Activated CD4-positive, alpha-beta T cell treated with anti-CD3 and anti-CD28 coated beads, Interleukin-2, amount 50 U/mL, for 16 hours (primary cell): ENCODE measurements at places on chromosomes 13 and 19.

DNA sequence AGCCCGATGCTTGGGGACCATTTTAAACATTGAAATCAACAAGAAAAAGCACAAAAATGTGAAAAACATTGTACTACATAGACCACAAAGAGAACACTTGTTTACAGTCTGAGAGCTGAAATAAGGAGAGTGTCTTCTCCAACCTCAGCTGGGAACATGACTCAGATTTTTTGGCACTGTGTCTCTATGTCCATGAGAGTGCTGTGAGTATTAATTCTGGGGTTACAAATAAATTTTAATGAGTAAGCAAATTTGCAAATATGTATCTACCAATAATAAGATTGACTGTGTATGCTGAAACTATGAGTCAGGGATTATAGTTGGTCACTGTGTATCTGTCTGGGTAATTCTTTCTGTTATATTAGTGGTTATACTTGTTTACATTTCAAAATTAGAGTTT is 174.0 kb downstream of the DCT start:
- no peak for DNase-seq

- DNase-seq, result no peak
Observed at GRCh38 chr19:42989851-42990250, 36.4 kb downstream of the PSG11 start.

- DNase-seq, result no peak
Observed at GRCh38 chr13:67643516-67644055, 413.4 kb upstream of the PCDH9 start.

GRCh38 chr13:22017226-22017625 is 346.4 kb downstream of the FGF9 start:
- DNase-seq, result peak; percentile 20

DNA sequence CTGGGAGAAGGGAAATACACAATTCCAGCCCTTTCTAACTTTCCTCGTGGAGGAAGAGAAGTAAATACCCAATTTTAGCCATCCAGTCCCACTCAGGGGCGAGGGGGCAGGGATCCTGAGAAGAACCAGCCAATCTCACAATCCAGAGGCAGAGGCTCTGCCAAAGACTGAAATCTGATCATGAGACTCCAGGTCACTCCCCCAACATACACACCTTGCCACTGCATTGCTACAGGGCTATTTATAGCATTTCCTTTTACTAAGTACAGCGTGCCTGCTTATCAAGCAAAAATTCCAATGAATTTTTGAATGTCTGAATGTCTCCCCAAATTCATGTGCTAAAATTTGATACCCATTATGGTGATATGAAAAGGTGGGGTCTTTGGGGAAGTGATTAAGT is 1687.5 kb downstream of the EFNB2 start:
- DNase-seq, result no peak

- DNase-seq, result no peak
Observed at GRCh38 chr13:36026531-36026930, 104.7 kb downstream of the DCLK1 start.

- no peak for DNase-seq
Observed at GRCh38 chr13:111470933-111471332, 150.5 kb downstream of the TEX29 start.

DNA sequence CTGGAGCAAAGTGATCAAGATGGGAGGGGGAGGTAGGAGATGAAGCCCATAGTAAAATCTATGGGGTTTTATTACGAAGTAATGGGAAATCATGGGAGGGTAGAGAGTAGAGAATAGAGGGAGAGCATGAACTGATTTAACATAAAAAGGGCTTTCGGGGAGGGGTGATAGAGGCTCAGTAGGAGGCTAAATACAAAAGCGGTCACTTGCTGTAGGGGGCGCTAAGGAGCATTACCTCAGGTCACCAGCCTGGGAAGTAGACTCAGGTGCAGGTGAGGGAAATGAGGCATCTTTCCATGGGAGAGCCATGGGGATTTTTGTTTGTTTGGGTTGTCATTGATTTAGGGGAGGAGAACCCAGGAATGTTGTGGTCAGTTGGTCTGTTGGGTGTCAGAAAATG is 14.1 kb downstream of the KRTDAP start:
- DNase-seq, result no peak

GRCh38 chr19:40672038-40672437 is 18.4 kb downstream of the NUMBL start:
- DNase-seq, result no peak

DNA sequence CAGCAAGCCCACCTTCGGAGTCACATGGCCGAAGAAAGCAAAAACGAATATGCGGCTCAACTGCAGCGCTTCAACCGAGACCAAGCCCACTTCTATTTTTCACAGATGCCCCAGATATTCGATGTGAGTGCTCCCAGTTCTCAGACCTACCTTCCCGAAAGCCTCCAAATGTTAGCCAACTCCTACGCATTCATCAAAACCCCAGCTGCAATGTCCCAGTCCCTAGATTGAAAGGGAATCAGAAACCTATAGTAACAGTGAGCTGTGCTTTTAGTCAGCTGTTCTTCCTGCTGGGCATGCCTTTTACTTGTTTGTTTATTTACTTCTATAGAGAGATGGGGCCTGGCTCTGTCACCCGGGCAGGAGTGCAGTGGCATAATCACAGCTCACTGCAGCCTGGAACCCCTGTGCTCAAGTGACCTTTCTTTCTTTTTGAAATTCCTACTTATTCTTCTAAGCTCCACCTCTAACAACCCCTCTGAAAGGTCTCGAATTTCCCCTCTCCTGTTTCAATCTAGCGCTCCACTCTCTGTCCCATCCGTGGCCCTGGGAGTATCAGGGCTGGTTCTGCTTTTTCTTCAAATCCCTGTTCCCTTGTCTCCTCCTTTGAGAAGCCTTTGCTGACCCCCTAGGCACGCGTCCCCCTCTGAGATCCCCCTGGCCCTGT is 4.4 kb downstream of the TRIP10 start:
- DNase-seq, result no peak

DNA sequence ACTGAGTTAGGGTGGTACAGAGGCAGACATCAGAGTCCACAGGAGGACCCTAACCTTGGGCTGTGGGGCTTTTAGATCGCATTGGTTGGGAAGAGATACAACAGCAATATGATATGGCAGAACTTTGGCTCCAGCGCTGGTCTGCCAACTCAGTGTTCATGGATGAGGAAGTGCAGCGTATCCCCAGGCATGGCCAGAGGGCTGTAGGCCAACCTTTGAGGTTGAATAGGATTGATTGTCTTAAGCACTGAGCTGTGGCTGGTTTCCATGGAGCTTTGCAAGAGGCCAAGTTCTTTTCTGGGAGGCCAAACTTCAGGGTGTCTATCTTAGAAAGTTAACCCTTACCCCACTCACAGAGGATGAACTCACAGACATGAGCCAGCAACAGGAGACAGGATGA is 144.1 kb upstream of the TMTC4 start:
- DNase-seq, result no peak

DNA sequence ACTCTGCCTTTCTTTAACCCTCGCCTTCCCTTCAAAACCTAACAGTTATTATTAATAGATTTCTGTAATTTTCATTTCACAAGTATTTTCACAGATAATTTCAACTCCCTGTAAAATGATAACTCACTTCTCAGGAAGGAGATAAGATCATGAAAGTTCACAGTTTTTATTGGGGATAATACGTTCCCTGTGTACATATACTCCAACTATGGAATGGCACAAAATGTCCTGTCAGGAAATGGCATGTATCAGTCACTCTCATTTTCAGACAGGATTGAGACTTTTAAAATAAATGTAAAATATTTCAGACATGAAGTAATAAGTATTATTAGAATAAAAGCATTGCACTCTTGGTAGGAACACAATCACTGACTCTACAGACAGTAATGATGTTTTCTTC is 932 bp upstream of the TRAPPC2B start:
- DNase-seq, result no peak

DNA sequence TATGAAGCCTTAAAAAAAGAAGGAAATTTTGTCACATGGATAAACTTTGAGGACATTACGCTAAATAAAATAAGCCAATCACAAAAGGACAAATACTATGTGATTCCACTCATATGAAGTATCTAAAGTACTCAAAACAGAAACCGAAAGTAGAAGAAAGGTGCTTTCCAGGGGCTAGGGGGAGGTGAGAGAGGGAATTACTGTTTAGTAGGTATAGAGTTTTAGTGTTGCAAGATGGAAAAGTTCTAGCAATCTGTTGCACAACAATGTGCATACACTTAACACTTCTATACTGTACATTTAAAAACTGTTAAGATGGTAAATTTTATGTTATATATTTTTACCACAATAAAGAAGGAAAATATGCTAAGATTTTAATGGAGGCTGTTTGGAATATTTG is 83.0 kb downstream of the POLR1D start:
- peak; percentile 39 for DNase-seq

GRCh38 chr19:43306097-43306496 is 36.8 kb upstream of the PSG9 start:
- no peak for DNase-seq

- DNase-seq, result no peak
Observed at GRCh38 chr19:14414926-14415690, 4.0 kb downstream of the DDX39A start.

DNA sequence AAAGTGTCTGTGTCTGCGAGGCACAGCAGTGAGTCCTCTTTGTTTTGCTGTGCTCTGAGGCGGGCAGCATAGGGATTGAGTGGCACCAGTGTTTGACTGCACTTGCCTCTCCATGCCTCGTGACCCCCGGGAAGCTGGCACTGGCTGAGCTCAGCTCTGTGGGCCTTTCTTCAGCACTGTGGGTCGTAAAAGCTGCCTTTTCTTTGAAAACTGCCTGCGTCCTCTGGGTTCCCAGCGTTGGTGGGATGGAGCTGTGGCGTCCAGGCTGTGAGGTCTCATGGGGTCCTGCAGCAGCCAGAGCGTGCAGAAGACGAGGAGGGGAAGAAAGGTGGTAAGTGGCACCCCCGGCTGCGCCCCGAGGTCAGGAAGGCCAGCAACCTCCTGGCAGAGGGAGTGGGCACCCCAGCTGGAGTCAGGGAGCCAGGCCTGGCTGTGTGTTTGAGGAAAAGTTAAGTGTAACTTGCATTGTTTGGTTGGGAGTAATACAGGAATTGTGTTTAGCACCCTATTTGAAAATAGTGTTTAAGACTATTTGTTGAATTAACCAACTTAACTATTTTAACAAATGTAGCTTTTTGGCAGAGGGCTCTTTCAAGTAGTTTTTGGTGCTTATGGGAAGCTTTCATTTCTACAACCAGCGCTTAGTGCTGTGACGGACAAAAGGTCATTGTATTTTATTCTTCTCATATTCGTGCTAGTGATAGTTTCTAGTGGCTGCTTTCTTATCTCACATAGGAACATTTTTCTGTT is 79.3 kb upstream of the TEX29 start:
- no peak for DNase-seq

DNA sequence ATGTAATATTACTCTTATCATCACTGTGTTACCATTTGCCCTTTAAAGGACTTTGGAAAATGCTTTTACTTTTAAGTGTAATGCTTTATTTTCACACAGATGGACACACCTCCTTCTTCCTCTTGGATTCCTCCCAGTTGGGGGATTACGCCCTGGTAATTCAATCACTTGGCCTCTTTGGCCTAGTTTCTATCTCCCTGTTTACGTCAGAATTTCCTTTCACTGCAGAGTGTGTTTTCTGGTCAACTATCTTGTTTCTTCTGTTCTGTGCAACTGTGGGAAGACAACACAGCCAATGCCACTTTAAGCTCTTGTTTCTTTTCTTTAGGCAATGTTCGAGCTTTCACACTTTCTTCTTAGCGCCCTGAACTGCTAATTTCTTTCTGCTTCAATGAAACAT is 257.3 kb upstream of the MAB21L1 start:
- DNase-seq, result no peak

DNA sequence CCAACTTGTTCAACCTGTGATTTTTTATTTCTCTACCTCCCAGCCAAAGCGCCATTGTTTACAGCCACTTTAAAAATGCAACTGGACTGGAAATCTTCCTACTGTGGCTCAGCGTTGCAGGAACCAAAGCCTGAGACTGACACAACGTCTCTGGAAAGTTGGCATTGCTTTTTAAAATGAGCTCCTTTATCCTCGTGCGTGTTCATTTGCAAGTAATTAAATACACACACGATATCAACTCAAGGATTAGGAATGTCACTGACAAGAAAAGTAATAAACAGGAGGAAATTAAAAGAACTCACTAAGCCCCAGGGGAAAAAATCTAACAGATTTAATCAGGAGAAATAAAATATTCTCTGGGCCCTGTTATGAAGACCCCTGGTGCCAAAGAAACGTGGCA is 184.6 kb upstream of the IRS2 start:
- no peak for DNase-seq

DNA sequence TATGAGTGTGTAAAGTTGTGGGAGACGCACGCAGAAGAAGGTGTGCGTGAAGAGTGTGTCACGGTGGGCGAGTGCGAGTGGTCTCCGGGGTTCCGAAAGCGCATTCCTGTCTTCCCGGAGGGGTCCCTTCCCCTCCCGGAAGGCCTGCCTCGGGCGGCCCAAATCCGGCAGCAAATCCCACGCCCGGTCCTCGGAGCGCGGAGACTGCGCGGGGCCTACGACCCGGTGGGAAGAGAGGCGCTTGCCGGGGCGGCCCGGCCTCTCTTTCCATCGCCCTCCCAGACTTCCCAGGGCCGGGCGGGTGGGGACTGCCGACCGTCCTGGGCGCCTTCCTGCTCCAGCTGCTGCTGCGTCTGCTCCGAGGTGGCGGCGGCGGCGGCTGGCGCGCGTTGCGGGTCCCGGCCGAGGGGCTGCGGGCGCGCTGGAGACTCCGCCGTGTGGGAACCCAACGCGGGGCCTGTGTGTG is 2.1 kb downstream of the ZIC5 start:
- DNase-seq, result no peak

GRCh38 chr13:113155982-113156655 is 2.3 kb upstream of the PROZ start:
- DNase-seq, result no peak

GRCh38 chr19:35328851-35329285 is at the start of gene CD22:
Gene CD22, plus strand, starts transcription at chr19:35329187. Its CDS starts 2,854 bp downstream, at chr19:35332041.
- DNase-seq, result no peak

DNA sequence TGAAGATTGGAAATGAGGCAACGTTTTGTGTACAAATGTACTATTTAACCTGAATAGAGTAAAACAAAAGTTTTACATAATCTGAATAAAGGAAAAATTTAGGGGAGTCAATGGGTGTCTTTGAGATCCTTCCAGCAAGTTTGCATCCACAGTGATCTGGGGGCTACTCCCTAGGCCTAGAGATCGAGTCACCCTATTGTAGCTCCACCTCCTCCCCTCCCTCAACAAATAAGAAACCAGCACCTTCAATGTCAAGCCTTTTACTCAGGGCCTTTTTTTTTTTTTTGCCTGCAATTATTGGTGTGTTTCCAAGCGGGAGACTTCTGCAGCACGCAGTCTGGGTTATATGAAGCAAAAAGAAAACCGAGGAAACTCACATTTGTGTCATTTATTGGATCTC is 16.3 kb upstream of the RAP2A start:
- no peak for DNase-seq
